Activated CD4-positive, alpha-beta T cell treated with anti-CD3 and anti-CD28 coated beads, Interleukin-2, amount 50 U/mL, for 24 hours (primary cell): ENCODE measurements at places on chromosomes 1 and 21.

GRCh38 chr1:172544481-172545104 is 11.6 kb downstream of the SUCO start:
- DNase-seq = no peak

DNA sequence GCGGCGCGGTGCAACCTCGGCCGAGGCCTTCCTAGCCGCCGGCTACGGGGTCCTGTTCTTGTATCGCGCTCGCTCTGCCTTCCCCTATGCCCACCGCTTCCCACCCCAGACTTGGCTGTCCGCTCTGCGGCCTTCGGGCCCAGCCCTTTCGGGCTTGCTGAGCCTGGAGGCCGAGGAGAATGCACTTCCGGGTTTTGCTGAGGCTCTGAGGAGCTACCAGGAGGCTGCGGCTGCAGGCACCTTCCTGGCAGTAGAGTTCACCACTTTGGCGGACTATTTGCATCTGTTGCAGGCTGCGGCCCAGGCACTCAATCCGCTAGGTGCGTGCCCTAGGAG is 379 bp downstream of the PPCS start:
- DNase-seq = peak; percentile 40

- no peak for DNase-seq
Observed at GRCh38 chr1:232682248-232682647, 52.3 kb upstream of the SIPA1L2 start.

- DNase-seq = no peak
Observed at GRCh38 chr1:234519506-234519905, 40.5 kb upstream of the TARBP1 start.

DNA sequence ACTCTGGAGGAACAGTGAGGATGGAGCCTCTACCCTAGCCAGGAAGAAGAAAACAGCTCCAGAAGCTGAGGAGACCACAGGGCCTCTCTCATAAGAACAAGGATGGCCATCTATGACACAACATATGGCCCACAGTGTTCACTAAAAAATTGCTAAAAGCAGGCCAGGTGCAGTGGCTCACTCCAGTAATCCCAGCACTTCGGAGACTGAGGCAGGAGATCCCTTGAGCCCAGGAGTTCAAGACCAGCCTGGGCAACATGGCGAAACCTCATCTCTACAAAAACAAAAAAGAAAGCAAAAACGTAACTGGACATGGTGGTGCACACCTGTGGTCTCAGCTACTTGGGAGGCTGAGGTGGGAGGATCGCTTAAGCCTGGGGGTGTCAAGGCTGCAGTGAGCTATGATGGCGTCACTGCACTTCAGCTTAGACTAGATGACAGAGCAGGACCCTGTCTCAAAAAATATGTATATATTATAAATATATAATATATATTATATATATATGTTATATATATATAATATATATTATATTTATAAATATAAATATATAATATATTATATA is 103.1 kb downstream of the TOMM20 start:
- DNase-seq = no peak

- peak; percentile 62 for DNase-seq
Observed at GRCh38 chr1:153510984-153511410, 24.8 kb downstream of the S100A6 start.

GRCh38 chr1:17831597-17831996 is 76.5 kb downstream of the ACTL8 start:
- no peak for DNase-seq

DNA sequence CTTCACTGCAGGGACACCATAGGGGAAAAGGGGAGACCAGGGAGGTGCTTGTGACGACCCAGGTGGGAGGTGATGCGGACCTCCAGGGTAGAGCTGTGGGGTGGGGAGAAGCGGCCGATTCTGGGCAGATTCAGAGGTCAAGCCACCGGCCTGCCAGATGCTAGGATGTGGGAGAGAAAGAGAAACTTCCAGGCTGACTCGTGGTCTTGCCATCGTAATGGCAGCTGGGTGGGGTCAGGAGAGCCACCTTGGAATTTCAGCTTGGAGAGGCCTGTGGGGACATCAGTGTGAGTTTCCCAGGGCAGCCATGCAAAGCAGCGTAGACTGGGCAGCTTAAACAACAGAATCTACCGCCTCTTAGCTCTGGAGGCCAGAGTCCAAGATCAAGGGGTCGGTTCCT is 258.0 kb upstream of the VAMP3 start:
- no peak for DNase-seq

DNA sequence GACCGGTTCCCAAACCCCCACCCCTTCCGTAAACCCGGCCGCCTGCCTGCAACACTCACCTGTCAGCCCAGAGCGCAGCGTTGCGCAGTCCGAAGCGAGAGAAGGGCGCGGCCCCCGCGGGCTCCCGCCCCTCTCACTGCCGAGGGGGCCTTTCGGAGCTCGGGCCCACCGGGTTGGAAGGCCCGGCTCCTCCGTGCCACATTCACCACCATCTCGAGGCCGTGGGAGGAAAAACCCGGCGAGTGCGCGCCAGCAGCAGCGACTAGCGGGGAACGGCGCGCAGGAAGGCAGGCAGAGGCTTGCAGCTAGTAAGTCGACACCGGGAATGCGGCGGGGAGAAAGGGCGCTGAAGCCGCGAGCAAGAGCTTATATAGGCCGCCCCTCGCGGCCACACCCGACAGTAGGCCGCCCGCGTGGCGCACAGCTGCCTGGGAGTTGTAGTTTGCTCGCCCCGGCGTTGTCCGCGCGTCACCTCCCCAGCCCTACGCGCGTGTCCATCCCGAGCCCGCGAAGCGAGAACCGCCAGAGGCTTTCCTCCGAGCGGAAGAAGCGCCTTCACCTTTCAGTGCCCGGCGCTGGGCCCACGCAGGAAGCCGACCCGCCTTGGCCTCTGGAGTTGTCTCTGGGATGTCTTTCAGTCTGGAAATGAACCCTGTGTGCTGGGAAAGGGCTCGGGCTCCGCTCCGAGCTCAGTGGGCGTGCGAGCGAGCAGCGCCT is 10.4 kb upstream of the RAB42 start:
- DNase-seq = peak; percentile 91

- DNase-seq = no peak
Observed at GRCh38 chr21:14273736-14274538, 58.0 kb downstream of the RBM11 start.

GRCh38 chr1:197980457-197980856 is 63.3 kb downstream of the LHX9 start:
- no peak for DNase-seq

- no peak for DNase-seq
Observed at GRCh38 chr21:38221594-38221993, 35.2 kb upstream of the KCNJ15 start.

DNA sequence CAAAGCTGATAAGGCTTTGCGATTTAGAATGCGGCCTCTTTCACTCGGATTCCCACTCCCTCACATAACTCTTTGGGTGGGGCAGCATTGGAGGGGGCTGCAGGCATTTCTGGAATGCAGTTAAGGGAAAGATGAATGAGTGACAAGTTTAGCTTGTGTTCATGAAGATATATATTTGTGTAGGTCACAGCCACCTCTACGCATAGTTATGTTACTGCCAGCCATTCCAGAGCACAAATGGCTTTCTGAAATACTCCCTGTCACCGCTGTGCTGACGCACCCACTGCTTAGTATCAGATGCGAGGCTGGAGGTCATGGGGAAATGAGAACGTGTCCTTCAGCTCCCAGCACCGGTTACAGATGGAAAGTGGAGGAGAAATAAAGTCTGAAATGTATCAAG is 54.1 kb upstream of the ATP1A1 start:
- DNase-seq = no peak

- DNase-seq = no peak
Observed at GRCh38 chr1:145778146-145778540, 45.8 kb downstream of the RNF115 start.

DNA sequence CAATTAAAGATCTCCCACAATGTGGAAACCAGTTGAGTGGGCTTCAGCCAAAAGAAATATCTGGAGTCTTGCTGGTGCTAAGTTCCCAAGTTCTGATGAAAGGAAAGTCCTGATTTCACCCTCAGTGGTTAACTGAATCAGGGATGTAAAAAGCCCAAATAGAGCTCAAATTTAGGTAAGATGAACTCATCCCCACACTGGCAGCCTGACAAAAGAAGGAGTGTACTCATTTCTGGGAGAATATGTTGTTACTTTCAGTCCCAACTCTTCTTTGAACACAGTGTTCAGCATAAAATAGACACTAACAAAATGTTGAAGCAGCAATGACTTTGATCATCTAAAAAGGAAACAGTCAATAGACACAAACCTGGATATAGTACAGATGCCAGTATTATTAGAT is 91.7 kb downstream of the CHRM3 start:
- DNase-seq = no peak

GRCh38 chr1:169890761-169891538 is 2.7 kb downstream of the SCYL3 start:
- peak; percentile 38 for DNase-seq

GRCh38 chr1:25572708-25573590 is 29.5 kb downstream of the LDLRAP1 start:
- DNase-seq = no peak

DNA sequence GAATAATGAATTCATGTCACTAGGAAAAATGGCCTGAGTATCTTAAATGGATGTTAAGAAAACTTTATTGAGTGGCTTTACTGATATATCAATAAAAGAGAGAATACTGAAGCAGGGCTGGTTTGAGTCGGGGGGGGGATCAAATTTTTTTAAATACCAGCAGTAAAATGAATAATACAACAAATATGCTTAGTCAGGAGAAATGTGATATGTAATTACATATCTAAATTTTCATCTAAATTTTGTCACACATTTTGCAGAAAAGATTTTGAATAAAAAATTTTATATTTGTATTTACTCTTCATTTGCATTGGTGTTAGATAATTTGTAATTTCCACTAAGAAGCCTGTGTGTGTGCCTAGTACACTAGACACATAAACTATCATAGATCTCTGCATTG is 2300.2 kb downstream of the MRPL39 start:
- no peak for DNase-seq

DNA sequence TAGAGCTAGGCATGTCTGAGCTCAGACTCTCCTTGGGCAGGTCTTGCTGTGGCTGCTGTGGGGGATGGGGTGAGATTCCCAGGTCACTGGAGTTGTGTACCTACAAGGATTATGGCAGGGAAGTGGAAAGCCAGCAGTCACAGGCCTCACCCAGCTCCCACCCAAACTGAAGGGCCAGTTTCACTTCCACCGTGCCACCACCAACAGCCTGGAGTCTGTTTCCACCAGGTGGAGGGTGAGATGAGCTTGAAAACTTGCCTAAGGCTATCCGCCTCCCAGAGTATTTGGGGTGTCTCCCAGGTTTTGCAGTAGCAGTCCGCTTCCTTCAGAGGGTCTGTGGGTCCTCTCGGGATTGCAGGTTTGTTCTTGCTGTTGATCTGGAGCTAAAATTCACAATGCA is 327.7 kb downstream of the PTPRC start:
- no peak for DNase-seq

GRCh38 chr1:213586587-213586972 is 401.2 kb upstream of the PROX1 start:
- DNase-seq = no peak

DNA sequence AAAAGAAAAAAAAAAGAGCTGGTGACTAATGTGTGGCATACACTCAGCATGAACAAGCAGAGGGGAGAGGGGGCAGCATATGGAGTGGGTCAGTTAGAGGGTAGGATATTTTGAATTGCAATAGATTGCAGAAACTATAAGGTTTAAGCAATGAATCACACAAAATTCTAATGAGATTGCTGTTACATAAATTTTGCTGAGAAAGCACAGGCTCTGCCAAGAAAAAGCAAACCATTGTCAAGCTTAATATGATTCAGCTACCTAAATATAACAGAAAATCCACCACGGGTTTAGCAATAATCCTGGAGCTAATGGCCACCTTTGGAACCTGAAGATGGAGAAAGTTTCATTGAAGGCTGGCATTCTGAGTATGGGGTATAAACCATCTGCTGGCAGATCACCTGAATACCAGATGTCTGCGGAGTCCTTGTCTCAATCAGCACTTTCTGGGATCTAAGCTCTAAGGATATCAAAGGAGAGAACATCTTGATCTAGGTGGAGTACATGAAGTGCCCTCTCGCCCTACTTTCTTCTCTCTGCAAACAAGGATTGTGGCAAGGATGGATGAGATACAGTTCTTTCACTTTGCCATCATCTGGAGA is 30.3 kb upstream of the ANGPTL7 start:
- no peak for DNase-seq

GRCh38 chr1:181061891-181062835 is 26.3 kb upstream of the IER5 start:
- no peak for DNase-seq

GRCh38 chr1:67148516-67149178 is 13.9 kb upstream of the C1orf141 start:
- DNase-seq = no peak

DNA sequence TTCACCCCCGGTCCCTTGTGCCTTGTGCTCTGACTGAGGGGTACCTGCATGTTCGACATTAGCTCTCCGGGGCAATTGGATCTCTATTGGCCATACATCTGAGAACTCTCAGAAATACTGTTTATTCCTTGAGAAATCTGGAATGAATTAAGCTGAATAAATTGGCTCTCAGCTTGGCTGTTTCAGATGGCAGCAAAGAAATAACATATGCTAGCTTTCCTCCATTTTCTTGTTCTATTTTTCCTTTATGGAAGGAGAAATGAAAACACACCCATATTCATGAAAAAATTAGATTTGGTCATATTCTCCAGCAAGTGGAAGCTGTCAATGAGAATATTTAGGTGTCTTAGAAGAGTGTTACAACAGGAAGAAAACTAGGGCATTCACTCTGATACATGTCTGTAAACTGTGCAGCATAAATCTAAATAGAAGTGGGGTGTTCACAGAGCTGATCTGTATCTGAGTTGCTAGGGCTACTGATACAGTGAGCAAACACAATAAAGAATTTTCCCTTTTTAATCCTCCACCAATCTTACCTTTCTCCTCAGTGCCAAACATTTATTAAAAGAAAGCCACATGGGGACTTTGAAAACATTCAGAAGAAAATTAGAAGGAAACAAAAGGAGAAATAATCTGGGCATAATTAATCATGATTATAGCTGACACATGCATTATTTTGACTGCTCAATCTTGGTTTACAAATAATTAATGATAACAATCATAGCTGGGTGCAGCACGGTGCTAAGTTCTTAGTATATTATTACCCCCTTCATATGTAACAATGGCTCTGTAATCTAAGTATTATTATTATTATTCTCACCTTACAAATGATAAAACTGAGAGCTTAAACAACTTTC is 671.9 kb upstream of the USP24 start:
- no peak for DNase-seq

DNA sequence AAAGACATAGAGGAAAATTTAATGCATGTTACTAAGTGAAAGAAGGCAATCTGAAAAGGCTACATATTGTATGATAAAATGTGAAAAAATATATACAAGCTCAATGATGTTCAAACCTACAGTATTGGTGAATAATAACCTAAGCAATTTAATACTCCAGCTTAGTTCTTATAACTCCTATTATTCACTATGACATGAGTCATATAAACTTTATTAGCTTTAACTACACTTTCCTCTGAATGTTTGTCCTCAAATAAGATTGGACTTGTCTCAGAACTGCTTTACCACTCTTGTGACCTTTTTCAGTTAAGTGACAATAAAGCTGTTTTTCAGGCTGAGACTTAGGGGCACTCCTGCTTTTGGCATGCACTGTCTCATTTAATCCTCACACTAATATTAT is 50.9 kb downstream of the CNST start:
- DNase-seq = no peak

- DNase-seq = no peak
Observed at GRCh38 chr1:199399996-199400724, 627.4 kb upstream of the NR5A2 start.

GRCh38 chr21:46161633-46162592 is 6.5 kb upstream of the FTCD start:
- no peak for DNase-seq
